ENCODE measurements at places on chromosomes 5 and 9.

- no peak for DNase-seq
Observed at GRCh38 chr5:89229331-89230070, 346.5 kb upstream of the MEF2C start.

- no peak for DNase-seq
Observed at GRCh38 chr9:19232823-19233194, 2.3 kb downstream of the DENND4C start.

DNA sequence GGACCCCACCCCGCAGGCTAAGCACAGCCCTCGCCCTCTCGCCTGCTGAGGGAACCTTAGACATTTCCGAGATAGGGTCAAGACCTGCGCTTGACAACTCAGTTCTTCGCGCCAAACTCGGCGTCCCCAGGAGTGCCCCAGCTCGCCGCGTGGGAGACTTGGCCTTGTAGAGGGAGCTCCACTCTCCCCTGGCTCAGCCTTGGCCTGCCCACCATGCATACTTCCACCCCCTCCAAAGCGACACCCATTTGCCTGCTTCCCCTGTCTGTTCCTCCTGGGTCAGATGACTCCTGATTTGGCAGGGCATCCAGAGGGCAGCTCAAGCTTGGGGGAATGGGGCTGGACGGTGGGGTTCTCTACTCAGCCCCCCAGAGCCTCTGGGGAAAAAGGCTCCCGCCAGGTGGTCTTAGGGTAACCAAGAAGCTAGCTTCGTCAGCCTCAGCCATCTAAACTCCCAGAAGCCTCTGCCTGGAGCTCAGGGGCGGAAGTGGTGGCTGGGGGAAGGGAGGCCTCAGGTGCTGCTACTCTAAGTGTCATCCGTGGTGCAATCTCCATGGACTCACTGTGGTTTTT is 560 bp downstream of the DOCK2 start:
- no peak for DNase-seq

- DNase-seq = no peak
Observed at GRCh38 chr5:179119415-179120170, 59.4 kb downstream of the ZNF354C start.

DNA sequence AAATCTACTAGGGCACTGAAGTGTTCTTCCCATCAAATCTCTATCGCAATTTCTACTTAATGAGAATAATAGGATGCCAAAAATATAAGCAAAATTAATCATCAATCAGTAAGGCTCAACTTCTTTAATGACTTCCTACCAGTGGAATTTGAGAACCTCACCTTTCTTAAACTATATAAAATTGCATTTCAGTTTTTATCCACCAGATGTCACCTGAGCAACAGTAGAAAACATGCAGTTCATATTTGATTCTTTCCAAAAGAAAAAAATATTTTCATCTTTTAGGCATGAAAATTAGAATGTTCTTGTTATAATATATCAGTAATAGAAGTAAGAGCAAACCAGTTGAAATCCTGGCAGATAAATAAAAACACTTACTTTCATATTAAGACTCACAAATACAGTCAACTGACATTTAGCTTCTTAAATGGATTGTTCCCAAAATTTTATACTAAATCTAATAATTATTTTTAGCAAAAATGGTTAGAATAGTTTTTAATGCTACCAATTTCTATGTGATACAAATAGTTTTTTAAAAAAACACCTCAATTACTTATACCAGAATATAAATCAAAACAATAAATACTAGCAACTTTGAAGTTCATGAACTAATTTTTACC is 13.4 kb upstream of the CCDC112 start:
- no peak for DNase-seq

DNA sequence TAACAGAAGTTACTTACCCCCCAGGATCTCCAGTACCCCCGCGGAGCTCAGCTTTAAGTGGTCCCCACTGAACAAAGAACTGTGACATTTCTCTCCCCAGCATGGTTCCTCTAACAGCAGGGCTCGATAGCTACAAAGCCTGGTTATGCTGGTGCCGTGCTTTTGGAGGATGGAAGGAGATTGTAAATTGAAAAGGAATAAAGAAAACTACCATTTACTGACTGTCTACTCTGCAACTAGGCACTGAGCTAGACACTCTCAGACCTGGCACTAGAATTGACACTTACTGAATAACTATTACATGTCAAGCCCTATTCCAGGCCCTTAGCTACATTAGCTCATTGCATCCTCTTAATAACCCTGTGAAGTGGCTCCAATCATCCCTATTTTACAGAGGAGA is 145.3 kb downstream of the TTLL11 start:
- DNase-seq = no peak

- DNase-seq = no peak
Observed at GRCh38 chr5:149749481-149750365, 19.6 kb downstream of the PPARGC1B start.

All from NCI-H187 (cell line).